ENCODE measurements at places on chromosomes 5 and 9. TPM values are rescaled to one million over a fixed set of nuclear protein-coding genes. Genes with fewer than 3 reads are reported as not detected.

Gene CCDC69
- 0.78 TPM for total RNA-seq

DNA sequence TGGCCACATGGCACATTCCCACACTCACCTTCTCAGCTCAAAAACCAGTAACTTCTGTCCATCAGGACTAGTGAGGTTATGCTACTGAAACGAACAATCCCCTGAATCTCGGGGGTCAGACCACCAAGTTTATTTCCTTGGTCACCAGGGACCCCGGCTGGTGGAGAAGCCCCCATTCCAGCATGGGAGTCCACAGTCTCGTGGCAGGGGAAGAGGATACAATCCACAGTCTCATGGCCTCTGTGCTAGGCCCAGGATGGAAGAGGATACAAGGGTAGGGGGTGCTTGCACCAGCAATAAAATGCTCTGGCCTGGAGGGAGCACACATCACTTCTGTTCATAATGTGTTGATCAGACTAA is 7.4 kb upstream of the CARD19 start:
- no peak for DNase-seq

- no peak for DNase-seq
These were observed 43.1 kb downstream of the GRIA1 start for GRCh38 chr5:153533546-153533945.

GRCh38 chr9:100014846-100015245 is 84.0 kb downstream of the ERP44 start:
- no peak for DNase-seq

GRCh38 chr5:78046006-78046405 is 248.5 kb downstream of the AP3B1 start:
- no peak for DNase-seq

Gene ACTBL2
- not detected for total RNA-seq

- peak; percentile 85 for DNase-seq
These were observed at the start of gene DIRAS2 for GRCh38 chr9:90642570-90643539. Gene DIRAS2, minus strand, starts transcription at chr9:90642824. Its CDS starts 28,997 bp downstream, at chr9:90613827.

Gene LHX3
- not detected for total RNA-seq

Gene COL23A1
- total RNA-seq = 0.16 TPM

Gene SGCD
- 7.5 TPM for total RNA-seq

- no peak for DNase-seq
These were observed 40.1 kb upstream of the SLC6A19 start for GRCh38 chr5:1161108-1161832.

GRCh38 chr5:176660530-176660859 is 13.2 kb downstream of the TSPAN17 start:
- no peak for DNase-seq

Gene NOL8
- total RNA-seq = 18.2 TPM

Gene PCDHGA9
- 11.9 TPM for total RNA-seq

DNA sequence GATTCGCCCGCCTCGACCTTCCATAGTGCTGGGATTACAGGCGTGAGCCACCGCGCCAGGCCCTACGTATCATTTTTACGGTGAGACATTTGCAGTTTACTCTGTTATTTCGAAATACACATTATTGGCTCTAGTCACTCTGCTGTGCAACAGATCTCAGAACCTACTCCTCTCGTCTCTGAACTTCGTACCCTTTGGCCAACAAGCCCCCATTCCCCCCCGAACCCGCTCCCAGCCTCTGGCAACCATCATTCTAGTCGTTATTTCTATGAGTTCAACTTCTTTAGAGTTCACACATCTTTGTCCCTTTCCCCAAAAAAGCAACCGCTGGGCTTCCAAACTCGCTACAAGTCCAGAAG is 735 bp downstream of the PTGR1 start:
- DNase-seq = no peak

Gene MLANA
- total RNA-seq = not detected

DNA sequence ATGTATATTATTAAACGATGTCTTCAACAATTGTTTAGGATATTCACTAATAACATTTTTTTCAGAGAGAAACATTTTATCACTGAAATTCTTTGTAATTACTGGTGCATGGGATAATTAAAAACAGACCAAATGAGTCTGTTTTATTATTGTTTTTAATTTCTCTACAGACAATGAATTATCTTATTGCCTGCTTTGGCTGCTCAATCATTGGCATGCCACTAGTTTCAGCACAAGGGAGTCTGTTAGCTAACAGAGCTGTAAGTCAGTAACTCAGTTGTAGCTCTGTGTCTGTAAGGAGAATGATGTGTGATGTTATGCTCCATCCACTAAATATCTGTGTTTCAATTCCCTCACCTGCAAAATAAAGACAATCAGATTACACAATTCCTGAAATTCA is 443.9 kb downstream of the PRR16 start:
- DNase-seq = no peak
